ENCODE measurements at places on chromosomes 7 and 10.

DNA sequence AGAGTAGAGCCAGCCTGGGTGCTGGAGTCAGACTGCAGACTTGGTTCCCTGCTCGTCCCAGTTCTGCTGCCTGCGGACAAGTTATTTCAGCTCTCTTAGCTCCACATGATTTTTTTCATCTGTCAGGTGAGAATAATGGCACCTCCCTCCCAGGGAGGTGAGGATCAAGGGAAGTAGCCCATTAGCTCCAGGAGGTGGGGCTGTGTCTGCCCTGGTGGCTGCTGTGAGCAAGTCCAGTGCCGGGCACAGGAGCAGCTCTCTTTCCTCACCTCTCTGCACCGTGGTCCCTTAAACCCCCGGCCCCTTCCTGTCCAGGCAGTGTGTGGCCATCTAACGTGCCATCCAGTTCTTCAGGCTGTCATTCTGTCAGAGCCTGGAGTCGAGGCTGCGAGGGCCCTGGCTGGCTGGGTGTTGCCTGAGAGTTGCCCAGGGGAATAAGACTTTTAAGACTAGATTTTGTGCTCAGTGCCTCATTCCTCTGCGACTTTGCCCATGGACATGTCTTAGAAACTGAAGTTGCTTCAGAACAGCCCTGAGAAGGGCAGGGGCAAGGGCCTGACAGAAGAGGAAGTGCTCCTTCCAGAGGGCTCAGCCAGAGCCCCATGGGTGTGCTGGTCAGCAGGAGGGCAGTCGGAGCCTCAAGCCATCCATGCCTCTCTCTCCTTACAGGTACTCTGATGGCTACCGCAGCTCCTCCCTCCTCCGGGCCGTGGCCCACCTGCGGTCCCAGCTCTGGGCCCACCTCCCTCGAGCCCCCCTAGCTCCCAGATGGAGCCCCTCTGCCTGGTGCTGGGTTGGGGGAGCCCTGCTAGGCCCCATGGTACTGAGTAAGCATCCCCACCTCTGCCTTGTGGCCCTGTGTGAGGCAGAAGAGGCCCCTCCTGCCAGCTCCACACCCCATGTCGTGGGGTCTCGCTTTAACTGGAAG is 5.0 kb downstream of the ABCB8 start:
- no peak for DNase-seq

- DNase-seq = no peak
These were observed 28.4 kb upstream of the FAM204A start for GRCh38 chr10:118370499-118370898.

DNA sequence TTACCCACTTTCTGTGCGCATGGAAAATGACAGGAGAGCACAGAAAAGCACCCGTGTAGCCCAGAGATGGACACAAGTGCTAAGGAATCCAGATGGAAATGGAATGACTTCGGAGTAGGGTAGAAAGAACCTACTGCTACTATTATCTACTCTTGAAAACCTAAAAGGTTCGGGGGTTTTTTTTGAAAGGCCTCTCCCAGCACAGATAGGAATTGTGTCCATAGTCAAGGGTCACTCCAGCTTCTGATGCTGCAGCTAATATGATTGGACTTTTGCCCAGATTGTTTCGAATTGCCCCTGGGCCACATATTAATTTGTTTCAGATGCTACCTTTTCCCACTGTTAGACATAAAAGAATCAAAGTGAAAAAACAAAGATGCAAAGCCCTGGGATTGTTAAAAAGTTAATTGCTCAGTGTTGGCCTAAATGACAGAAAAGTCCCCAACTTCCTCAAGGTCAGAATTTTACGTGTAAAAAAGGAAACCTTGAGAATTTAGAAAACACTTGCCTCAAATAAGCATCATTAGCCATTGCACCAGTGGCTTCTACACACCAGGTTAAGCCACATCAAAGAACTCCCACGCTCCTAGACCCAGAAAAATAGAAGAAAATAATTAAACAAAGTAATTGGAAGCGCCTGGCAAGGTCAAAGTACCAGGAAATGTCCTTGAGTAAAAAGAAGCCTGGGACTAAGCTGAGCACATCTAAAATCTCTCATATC is 40.8 kb upstream of the INSIG1 start:
- DNase-seq = no peak

GRCh38 chr10:73095481-73096021 is 1.1 kb downstream of the P4HA1 start:
- DNase-seq = peak; percentile 73

DNA sequence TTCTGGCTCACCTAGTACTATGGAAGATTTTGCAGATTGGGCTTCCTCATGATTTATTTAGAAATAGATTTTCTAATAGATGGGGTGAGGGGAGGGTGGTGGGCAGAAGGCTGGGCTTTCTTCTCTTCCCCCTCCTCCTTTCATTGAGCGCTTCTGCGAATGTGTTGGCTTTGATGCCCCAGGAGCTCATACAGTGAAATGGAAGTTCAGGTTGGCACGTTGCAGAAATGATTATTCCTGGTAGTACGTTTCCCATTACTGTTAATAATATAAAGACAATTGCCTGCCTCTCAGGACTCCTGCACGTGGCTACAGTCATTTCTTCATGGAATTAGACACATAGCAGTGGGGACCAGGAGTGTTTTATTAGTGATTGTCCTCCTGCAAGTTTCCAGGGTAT is 39.8 kb downstream of the TCF7L2 start:
- no peak for DNase-seq

DNA sequence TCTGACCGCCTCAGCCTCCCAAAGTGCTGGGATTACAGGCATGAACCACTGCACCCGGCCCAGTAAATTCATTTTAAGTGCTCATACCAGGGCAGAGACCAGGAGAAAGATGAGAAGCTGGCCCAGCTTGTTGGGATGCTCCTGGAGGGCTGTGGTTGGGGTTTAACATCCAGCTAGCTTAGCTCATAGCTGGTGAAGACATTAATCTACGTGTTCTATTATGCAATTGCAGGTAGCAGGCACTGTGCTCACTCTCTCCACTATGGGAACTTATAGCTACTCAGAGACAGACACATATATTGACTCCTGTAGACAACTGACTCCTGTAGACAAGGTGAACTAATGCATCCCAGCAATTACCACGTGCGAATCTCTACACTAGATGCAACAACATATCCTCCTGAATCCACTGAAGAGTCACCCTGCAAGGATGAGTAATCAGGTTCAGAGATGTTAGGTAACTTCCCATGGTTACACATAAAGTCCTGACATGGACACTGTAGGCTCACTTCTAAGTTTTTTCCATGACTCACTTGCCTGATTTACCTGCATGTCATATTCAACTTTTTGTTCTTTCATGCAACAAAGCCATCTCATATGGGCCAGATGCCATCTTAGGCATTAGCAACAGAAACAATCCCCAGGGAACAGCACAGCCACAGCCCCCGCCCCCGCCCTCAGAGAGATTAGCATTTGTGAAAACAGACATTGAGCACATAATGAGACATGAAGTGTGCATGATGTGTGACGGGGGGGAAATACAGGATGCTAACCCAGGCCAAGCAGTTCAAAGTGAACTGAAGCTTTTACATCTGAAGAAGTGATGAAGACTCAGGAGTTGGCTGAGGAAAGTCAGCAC is 37.2 kb downstream of the ERLIN1 start:
- DNase-seq = peak; percentile 96

- DNase-seq = no peak
These were observed 5.7 kb upstream of the TSPAN14 start for GRCh38 chr10:80448209-80448942.

DNA sequence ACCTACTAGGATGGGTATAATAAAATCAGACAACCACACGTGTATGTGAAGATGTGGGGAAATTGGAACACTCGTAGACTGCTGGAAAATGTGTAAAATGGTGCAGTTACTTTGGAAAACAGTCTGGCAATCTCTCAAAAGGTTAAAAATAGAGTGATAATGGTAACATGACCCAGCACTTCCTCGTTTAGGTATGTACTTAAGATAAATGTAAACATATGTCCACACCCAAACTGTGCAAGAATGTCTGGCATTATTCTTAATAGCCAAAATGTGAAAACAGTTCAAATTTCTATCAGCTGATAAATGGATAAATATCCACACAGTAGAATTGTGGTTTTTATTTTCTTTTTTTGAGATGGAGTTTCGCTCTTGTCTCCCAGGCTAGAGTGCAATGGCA is 272.8 kb downstream of the ZNF248 start:
- no peak for DNase-seq

GRCh38 chr7:92916770-92917224 is 80.4 kb upstream of the CDK6 start:
- DNase-seq = peak; percentile 90

GRCh38 chr10:97852840-97853405 is 3.3 kb downstream of the GOLGA7B start:
- peak; percentile 46 for DNase-seq

DNA sequence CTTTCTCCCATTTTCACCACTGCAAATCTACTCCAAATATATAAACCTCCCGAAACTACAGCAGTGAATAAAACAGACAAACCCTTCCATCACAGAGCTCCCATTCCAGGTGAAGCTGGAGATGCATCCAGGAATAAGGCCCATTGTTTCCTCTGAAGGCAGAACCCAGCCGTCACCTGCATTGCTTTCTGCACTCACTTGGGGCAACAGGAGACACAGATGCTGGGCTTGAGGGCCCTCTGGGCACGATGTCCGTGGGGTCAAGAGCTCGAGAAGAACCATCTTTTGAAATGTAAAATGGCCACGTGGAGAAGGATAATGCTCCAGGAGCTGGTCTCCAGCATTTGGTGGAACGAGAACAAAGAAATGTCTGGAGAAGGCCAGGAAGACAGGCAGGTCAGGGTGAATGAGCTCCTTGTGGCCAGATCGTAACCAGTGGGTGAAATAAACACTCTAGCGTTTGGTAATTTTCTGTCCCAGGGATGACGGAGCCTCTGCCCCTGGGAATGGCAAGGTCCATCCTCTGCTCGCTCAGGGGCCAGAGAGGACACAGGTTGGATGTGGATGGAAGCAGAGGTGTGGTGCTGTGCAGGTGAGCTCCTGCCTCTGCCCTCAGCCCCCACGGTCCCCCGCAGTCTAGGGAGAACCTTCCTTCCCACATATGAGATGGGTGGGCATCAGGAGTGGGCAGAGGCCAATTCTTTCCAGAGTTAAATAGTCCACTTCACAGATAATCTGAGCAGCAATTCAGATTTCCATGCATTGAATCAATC is 556.1 kb downstream of the DNAJB6 start:
- DNase-seq = no peak

DNA sequence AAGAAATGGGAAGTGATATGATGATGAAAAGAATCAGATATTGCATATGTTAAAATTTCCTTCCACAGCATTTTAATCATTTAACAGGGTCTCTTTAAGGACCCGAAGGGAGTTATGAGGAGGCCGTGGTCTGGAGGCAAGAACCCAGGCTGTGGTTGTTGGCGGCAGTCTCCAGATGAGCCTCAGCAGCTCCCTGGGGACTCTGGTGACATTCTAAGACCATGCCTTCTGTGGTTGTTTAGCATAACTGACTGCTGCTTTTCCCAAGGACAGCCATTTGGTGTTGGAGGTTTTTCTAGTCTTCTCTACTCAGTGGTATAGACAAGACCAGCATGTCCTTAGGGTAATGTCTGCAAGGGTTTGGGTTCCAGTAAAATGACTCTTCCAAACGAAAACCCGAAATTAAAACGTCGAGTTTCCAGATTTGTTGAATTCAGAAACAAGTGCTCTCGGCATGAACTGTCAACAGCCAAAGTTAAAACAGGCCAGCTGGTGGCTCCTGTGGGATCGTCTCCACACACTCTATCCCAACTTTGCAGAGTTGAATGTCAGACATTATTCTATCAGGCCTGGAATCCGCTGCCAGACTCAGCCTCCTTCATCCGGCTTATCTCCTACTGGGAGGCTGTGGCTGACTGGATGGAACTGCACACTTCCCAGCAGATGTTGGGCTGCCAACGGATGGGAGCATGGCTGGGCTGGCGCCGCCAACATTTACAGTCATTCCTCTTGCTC is 183.1 kb downstream of the TAX1BP1 start:
- no peak for DNase-seq

DNA sequence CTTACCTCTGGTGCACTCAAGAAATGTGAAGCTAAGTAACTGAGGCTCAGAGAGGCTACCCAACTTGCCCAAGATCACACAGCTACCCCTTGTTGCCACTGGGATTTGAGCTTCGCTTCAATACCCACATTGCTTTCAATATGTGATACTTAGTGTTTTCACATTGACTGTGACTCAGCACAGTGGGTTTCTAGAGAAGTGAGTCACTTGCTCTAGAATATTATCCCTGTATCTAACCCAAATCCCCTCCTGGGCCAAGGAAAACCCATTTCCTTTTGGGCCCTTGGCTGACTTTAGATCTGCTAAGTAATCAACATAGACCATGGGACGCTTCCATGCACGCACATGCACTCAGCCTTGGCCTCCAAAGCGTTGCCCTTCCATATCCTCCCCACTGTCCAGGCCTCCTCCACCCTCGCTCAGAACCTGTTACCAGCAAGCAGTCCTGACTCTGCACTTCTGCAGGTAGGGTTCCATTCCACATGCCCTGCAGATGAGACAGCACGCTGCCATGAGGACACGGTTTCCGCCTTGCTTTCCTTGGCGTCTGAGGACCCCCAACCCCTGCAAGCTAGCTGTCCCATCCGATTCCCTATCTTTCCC is 87.7 kb upstream of the CHST15 start:
- peak; percentile 85 for DNase-seq

- peak; percentile 13 for DNase-seq
These were observed 50.4 kb downstream of the RBM33 start for GRCh38 chr7:155694851-155695250.

DNA sequence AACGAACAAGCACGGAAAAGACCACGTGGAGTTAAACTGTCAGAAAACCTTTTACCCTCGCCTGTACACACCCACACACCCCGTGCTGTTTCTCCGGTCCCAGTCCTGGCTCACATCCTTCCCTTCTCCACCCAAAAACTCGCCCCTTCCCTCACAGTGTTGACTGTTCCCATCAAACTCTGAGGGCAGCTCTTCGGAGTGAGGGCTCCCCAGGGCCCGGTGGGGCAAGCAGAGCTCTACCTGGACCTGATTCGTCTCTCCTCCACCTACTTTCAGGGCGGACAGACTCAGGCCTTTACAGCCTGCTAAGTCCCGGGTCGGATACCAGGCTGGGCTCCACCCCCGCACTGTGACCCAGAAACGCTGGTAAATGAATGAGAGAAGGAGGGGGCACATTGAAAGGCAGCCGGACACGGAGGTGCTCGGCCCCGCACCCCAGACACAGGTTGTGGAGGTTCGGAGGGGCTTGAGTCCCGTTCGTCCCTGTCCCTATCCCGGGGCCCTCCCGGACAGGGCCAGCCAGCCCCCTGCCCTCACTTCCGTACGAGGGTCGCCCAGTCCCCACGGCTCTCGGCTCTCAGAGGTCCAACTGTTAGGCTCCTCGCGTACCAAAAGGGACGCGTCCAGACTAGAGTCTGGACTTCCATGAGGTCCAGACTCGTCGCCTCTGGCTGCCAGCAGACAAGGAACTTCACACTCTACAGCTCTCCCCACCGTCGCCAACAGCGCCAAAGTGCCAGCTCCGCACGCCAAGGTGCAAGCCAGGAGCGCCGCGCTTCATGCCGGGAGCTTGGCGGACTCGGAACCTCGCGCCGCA is 31.7 kb upstream of the ASL start:
- peak; percentile 53 for DNase-seq

- DNase-seq = no peak
These were observed 41.8 kb downstream of the PFKFB3 start for GRCh38 chr10:6244510-6244909.

GRCh38 chr7:112103246-112103645 is 103.0 kb downstream of the DOCK4 start:
- peak; percentile 62 for DNase-seq
